ENCODE measurements at places on chromosomes 7 and 10.

GRCh38 chr10:29130190-29130673 lies 158.6 kb upstream of the LYZL1 start:
- no peak for DNase-seq

DNA sequence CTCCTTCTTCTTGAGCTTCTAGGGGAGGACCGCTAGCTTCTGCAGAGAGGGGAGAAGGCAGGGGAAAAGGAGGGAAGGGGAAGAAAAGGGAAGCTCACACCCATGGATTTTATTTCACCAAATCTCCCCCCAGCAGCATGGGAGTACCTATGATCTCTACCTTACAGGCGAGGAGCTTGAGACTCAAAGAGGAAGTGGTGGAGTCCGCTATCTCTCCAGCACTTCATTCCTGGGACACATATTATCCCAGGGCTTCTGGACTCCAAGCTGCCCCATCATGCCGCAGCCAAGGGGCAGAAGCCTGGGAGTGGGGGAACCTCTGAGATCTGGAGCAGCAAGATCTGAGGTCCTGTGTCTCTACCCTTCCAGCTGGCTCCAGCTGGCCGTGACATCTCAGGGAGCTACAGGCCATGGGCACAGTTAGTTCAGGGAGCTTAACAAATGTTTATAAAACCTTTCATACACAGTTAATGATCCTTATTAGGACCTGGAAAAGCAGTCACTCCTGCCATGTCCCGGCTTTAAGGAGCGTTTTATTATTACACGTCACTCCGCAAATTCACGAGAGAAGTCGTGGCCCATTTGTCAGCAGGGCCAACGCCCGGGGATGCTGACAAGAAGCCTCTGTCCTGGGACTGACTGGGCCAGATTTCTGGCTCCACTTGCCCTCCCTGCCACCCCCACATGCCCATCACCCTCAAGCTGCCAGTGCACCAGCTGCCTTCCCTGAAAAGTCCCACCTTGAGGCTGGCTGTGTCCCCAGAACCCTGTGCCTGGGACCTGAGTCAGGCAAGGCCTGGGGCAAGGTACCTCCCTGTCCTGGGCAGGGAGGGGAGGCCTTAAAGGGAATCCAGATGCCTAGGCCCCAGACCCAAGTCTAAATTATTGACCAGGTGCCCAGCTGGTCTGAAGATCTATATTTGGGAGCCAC lies 132.1 kb upstream of the ZMIZ1 start:
- DNase-seq = no peak

GRCh38 chr7:45937301-45937700 lies 16.2 kb upstream of the IGFBP3 start:
- no peak for DNase-seq

DNA sequence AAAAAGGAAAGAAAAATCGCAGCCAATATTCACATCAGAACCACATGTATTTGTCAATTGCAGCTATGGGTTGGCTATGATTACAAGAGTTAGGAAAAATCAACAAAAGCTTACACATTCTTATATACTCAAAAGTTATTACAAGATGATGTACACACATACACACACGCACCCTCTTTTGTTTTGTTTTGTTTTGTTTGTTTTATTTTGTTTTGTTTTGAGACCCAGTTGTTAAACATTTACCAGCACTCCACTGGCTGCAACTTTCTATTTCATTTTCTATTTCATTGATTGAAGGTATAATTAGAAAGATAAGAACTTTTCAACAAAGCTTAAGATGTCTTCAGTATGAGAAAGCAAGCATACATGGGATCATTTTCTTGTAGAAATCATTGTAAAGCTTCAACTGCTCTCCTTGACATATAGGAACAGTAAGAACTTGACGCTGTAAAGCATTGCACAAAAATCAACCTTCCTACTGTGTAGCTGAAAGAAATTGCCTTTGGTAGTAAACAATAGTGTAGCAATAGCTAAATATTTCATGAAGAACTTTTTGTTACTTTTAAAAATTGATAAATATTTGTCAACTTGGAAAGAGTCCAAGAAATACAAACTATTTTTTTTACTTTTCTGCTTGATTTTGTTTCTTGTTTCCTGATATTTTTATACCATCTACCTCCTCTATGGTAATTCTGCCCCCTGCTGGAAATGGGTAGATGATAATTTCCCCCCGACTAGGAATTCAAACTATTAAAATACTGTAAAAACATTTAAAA lies 205.9 kb downstream of the MBL2 start:
- DNase-seq = no peak

DNA sequence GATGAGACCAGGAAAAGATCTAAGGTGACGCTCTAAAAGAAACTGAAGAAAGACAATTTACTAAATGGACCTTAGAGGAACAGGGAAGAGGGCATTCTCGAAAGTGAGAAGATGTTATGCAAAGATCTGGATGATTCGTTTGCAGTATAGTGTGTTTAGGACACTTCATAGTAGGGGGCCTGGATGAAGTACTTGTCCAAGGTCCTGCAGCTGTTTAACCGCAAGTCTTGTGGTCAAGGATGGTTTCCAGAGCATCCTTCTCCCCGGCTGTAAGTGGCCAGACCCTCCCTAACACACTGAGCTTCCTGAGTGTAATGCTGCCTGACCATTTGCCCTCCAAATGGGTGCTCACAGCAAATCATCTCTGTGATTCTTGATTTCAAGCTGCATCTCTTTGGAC lies 101.6 kb downstream of the XPNPEP1 start:
- DNase-seq = no peak

- DNase-seq = no peak
Measured at GRCh38 chr7:29843093-29843492, 36.8 kb downstream of the WIPF3 start.

DNA sequence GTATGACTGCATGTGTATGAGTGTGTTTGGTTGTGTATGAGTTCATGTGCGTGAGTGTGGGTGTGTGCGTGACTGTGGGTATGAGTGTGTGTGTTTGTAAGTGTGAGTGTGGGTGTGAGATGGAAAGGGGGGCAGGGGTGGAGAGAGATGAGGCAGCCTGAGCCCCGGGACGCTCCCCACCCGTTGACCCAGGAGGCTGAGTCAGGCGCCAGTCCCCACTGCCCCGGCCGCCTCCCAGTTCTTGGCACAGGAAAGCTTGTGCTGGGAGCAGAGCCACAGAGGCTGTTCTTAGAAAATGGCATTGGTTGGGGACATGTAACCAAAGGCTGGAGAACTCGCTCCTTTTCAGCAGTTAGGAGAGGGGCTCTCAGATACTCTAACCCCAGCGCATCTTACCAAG lies 27.8 kb upstream of the NUB1 start:
- DNase-seq = no peak

DNA sequence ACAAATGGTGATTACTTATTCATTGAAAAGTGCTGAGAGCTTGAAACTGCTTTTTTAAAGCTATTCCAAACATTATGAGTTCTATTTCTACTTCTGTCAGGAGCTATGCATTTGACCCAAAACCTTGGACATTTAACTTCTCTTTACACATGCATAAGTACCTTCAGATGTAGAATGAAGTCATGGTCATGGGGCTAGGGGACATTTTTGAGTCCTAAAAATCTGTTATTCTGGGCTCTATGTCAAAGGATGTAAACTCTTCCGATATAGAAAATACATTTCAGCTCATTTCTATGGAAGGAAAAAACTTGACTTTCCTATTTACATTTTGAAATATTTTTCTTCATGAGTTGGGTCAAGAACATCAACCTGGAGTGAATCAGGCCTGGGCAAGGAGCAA lies 179.5 kb upstream of the CXCL12 start:
- DNase-seq = no peak

GRCh38 chr10:121680879-121681655 lies 82.8 kb upstream of the FGFR2 start:
- no peak for DNase-seq

DNA sequence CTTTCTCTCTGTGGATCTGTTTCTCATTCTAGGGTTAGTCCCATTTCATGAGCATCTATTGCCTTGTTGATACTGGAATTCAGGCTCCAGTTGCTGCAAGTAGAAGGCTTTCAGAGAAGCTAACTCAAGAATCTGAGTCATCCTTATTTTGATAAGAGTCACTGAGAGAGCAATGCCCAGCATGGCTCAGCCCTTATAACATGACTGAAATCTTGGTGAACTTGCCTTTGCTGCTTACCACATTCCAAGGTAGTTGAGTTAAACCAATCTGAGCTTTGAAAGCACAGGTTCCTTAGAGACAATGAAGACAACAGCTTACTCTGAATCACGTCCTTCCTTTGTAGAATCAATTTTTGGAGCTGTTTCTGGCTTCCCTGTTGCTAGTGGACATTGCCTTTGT lies 53.6 kb upstream of the CHCHD3 start:
- DNase-seq = no peak

- no peak for DNase-seq
Measured at GRCh38 chr10:107616463-107617410, 452.2 kb upstream of the SORCS1 start.

- no peak for DNase-seq
Measured at GRCh38 chr7:11895337-11895736, 63.3 kb upstream of the THSD7A start.

DNA sequence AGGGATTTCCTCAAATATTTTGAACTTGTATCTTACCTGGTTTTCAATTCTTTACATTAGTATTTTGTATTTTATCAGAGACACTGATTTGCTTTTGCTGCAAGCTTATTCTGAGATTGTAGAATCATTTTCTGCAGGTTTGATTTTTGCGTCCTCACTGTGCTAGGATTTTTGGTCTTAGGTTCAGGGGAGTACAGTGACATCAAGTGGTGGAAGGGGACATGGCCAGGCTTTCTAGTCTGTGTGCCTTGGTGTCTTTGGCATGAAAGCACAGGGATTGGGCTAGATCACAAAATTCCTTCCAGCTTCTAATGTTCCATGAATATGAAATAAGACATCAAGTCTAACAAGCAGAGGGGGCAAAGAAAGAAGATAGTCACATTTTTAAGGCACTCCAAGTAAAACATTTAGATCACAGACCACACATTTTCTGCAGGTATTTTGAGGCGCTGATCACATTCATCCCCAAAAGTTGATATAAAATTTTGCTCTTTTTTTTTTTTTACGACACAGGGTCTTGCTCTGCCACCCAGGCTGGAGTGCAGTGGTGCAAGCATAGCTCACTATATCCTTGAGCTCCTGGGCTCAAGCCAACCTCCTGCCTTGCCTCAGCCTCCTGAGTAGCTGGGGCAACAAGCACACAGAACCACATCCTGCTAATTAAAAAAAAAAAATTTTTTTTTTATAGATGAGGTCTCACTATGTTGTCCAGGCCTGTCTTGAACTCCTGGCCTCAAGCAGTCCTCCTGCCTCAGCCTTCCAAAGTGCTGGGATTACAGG lies 124.4 kb downstream of the PON1 start:
- peak; percentile 74 for DNase-seq

DNA sequence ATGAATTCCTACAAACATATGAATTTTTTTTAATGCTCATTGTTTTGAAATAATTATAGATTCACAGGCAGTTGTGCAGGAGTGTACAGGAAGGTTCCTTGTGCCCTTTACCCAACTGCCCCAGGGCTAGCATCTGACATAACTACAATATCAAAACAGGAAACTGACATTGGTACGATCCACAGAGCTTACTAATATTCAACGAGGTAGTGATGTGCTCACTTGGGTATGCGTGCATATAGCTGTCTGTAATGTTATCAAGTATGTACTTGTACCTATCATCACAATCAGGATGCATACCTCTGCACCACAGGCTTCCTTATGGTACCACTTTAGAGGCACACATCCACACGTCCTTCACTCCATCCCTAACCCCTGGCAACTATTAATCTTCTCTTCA lies 68.3 kb downstream of the BMS1 start:
- no peak for DNase-seq

GRCh38 chr10:90665905-90666662 lies 191.8 kb downstream of the HTR7 start:
- no peak for DNase-seq

- DNase-seq = no peak
Measured at GRCh38 chr10:46992803-46993561, 81.8 kb downstream of the PTPN20 start.

GRCh38 chr7:110704225-110704624 lies 386.7 kb upstream of the LRRN3 start:
- no peak for DNase-seq

GRCh38 chr10:92111336-92111939 lies 179.4 kb downstream of the CPEB3 start:
- no peak for DNase-seq

GRCh38 chr10:133110133-133110532 lies 22.4 kb downstream of the ADGRA1 start:
- peak; percentile 65 for DNase-seq

- no peak for DNase-seq
Measured at GRCh38 chr10:46053534-46054434, 7.7 kb upstream of the MSMB start.

GRCh38 chr7:93414574-93414973 lies 159.9 kb downstream of the CALCR start:
- DNase-seq = no peak

- no peak for DNase-seq
Measured at GRCh38 chr7:42426163-42426562, 189.2 kb upstream of the GLI3 start.

DNA sequence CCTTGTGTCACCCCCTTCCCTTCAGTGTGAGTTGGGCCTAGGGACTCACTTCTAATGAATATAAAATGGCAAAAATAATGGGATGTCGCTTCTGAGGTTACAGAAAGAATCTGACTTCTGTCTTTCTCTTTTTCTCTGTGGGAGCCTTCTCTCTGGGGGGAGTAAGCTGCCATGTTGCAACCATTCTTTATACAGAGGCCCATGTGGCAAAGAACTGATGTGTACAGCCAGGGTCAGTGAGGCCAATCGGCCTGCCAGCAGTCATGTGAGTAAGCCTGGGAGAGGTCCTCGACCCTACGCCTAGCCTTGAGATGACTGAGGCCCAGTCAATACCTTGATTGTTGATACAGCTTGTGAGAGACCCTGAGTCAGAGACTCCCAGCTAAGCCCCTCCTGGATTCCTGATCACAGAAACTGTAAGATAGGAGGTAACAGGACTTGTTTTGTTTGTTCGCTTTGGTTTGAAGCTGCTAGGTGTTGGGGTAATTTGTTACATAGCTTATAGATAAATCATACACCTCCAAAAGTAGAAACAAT lies 1.7 kb downstream of the TCAF1 start:
- DNase-seq = no peak

DNA sequence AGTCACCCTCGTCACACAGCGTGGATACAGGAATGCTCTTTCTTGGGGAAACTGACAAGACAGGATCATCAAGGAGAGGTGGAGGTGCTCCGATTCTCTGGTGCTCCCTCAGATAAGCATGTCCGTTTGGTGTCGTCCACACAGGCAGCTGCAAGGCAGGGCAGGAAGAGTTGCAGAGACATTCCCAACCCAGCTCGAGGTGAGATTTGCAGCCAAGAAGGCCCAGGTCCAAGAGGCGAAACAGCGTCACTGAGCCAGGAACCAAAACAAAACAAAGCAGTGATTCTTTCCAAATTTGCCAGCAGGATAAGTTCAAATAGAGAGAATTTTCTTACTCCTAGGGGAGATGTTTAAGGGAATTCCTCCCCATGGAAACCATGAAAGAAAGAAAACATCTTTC lies 386.5 kb upstream of the PFKP start:
- no peak for DNase-seq

DNA sequence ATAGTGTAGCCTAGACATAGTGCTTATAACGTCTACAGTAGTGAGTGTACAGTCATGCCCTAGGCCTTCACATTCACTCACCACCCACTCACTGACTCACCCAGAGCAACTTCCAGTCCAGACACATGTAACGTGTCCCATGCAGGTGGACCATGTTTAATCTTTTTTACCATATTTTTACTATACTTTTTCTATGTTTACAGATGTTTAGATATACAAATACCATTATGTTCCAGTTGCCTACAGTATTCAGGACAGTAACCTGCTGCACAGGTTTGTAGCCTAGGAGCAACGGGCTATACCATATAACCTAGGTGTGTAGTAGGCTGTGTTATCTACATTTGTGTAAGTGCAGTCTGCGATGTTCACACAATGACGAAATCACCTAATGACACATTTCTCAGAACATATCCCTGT lies 11.0 kb downstream of the MPP7 start:
- no peak for DNase-seq

Measured in left hindlimb (tissue), 1 donor.